CD4-positive, alpha-beta T cell (primary cell): ENCODE measurements at places on chromosomes 4 and X. TPM values are rescaled to one million over a fixed set of nuclear protein-coding genes. Genes with fewer than 3 reads are reported as not detected.

DNA sequence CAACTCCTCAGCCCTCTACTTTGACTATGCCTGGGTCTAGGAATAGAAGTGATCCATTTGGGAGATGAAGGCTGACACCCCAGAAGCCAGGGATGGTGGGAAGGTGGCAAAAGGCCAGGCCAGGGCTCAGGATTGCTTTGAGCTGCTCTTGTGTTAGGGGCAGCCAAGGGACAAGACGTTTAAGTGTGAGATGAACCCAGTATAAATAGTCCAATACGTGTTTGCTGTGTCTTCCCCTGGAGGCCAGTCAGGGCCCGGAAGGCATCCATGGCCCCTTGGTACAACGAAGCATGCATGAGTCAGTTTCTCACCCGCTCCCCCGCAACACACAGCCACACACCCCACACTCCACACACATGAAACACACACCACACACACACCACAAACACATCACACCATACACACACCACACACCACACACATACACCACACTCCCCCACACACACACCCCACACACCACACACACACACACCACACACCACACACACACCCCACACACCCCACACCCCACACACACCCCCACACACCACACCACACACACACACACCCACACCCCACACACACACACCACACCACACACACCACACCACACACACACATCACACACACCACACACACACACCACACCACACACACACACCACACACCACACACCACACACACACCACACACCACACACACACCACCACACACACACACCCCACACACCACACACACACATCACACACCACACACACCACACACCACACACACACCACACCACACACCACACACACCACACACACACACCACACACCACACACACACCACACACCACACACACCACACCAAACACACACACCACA, 5.1 kb downstream of the STARD8 start:
- H3K4me1 ChIP-seq = no peaks in the 10 kb centered on the region
- no peak for DNase-seq
- H3K36me3 ChIP-seq = no peaks in the 10 kb centered on the region
- H3K27me3 ChIP-seq = no peaks in the 10 kb centered on the region
- H3K4me3 ChIP-seq = no peak overlapping the region
- no peak overlapping the region for H3K27ac ChIP-seq

GRCh38 chr4:15656038-15656470, 897 bp upstream of the FBXL5 start:
- H3K36me3 ChIP-seq = no peaks in the 10 kb centered on the region
- no peak for DNase-seq
- peaks cover 18% of the 10 kb centered on the region for H3K4me1 ChIP-seq
- no peaks in the 10 kb centered on the region for H3K27me3 ChIP-seq
- peak overlapping the region; percentile 90 for H3K27ac ChIP-seq

DNA sequence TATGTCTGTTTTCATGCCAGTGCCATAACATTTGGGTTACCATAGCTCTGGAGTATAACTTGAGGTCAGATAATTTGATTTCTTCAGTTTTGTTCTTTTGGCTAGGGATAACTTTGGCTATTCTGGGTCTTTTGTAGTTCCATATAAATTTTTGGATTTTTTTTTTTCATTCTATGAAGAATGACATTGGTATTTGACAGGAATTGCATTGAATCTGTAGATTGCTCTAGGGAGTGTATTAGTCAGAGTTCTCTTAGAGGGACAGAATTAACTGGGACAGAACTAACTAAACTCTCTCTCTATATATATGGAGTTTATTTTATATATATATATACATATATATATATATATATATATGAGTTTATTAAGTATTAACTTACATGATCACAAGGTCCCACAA, 32.2 kb upstream of the SLIT2 start:
- H3K4me3 ChIP-seq = no peak overlapping the region
- H3K36me3 ChIP-seq = no peaks in the 10 kb centered on the region
- H3K27ac ChIP-seq = no peak overlapping the region
- DNase-seq = no peak
- no peaks in the 10 kb centered on the region for H3K4me1 ChIP-seq

DNA sequence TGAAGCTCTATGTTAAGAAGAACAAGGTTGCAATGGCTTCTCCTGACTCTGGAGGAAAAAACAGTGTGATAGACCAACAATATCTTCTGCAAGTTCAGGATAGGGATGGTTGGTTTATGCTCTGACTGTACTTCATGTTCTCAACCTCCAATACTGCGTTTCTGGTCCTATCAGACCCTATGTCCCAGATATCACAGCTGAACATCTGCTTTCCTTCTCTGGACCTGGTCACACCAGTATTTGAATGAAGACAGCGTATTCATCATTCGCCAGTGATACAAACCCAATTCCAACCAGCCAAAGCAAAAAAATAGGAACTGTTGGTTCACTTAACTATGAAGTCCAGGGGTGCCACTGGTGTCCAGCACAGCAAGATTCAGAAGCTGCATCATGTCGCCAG, 124.5 kb upstream of the KLF3 start:
- no peaks in the 10 kb centered on the region for H3K36me3 ChIP-seq
- H3K4me3 ChIP-seq = no peak overlapping the region
- DNase-seq = no peak
- no peaks in the 10 kb centered on the region for H3K27me3 ChIP-seq
- no peak overlapping the region for H3K27ac ChIP-seq
- H3K4me1 ChIP-seq = no peaks in the 10 kb centered on the region

GRID2 gene
- total RNA-seq = not detected

CSAG1 gene
- total RNA-seq = not detected

ZNF630 gene
- 1.2 TPM for total RNA-seq
